Activated naive CD4-positive, alpha-beta T cell treated with Interleukin-2 at 50 U/mL for 16 hours (primary cell): ENCODE measurements at places on chromosomes 3 and 15.

DNA sequence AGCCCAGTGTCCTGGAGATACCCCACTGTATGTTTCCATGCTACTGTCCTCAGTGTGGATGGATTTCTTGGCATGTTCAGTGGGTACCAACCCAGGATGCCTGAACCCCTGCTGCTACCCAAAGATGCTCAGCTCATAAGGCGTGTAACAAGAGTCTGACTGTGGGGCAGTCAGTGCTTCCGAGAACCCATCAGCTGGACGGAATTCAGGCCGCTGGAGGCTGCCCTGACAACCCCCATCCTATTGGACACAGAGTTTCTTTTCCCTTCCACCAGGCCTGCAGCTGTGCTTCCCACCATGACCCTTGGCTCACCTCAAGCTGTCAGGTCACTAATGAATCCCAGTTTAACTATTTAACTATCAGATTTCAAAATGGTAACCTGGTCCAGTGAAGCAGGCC lies 224.1 kb upstream of the FEZF2 start:
- no peak for DNase-seq

DNA sequence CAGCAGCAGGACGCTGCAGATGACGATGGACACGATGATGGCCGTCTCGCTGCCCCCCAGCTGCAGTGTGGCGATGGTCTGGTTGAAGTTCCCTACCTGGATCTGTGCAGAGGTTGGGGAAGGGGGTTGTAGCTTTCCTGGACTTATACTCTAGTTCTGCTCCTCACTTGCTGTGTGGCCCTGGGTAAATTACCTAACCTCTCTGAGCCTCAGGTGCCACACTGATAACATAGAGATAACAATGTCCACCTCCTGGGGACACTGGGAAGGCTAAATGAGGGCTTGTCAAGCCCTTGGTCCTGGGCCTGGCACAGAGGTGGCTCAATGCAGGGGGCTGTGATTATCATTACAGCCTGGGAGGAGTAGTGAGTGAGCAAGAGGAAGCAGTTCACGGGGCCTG lies 26.9 kb downstream of the H1-8 start:
- no peak for DNase-seq

DNA sequence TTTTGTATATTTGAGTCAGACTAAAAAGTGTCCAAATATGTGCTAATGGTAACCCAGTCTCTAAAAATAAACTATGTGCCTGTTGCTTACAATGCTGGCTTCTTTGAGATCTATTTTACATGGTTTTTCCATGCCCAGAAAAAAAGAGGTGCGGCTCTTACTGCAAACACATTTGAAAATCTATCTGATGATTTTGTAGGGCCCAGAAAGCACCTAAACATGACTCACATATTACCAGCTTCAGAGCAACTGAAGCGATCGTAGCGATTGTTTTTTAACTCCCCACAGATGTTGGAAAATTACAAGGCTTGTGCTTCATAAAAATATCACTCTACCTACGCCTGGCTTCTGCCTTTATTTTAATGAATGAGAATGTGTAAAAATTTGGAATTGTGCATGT lies 53.5 kb downstream of the SUCNR1 start:
- DNase-seq: no peak

GRCh38 chr3:101730839-101731238 lies 6.4 kb downstream of the CEP97 start:
- DNase-seq: no peak

GRCh38 chr15:63035977-63036376 lies 6.6 kb upstream of the TPM1 start:
- DNase-seq: no peak

DNA sequence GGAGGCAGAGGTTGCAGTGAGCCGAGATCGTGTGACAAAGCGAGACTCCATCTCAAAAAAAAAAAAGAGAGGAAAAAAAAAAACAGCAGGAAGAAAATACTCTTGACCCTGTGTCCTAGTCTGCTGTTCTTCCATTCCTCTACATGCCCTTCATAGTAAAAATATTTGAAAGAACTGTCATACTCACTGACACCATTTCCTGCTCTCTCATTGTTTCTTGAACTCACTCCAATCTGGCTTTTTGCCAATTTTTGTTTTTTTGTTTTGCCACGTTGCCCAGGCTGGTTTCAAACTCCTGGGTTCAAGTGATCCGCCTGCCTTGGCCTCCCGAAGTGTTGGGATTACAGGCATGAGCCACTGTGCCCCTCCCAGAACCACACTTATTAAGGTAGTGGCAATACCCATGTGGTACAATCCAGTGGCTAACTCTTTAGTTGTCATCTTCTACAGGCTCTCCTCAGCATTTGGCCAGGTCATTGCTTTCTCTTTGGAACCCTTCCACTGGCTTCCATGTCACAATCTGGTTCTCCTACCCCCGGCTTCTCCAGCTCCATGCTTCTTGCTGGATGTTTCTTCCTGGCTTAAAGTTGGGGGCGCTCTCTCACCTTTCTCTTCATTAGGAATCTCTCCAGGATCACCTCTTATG lies 238.2 kb upstream of the C2CD4B start:
- DNase-seq: no peak

DNA sequence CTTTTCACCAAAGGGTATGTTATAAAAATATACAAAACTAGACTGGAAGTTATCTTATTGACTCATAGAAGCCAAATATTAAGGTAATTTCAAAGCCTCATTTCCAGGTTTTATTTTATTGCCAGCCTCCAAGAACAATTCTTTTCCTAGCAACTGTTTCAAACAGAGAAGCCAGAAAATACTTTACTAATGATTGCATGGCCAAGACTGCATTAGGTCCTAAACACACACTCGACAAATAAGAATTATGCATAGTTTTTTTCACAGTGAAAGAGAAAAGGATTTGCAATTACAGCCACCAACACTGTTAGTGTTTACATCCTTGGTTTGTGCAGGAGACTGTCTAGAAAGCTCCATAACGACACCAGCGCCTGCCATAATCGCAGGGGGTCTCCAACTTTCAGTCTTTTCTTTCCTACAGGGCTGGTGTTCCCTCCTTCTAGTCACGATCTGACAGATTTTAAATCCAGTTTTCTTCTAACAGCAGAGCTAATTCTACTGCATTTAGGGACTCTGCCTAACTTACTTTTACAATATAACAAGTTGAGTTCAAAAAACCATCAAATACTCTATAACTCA lies 58.1 kb downstream of the CLASP2 start:
- DNase-seq: no peak
